ENCODE measurements at places on chromosomes 12 and 14.

DNA sequence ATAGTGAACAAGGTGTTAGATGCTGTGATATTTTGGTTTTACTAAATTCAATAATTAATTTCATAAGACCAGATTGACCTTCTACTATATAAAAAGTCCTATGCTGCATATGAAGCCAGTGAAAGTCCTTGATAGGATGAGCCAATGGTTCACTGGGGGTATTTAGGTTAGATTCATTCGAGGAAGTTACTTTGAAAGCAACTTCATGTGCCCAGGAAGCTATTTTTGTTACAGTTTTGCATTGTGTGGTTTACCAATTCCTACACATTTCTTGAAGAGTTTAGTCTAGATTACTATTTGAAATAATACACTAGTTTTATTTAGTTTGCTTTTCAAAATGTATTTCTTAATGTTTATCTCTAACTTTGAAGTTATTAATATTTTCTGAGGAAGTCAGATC is 58.5 kb upstream of the RMST start:
- no peak for DNase-seq

DNA sequence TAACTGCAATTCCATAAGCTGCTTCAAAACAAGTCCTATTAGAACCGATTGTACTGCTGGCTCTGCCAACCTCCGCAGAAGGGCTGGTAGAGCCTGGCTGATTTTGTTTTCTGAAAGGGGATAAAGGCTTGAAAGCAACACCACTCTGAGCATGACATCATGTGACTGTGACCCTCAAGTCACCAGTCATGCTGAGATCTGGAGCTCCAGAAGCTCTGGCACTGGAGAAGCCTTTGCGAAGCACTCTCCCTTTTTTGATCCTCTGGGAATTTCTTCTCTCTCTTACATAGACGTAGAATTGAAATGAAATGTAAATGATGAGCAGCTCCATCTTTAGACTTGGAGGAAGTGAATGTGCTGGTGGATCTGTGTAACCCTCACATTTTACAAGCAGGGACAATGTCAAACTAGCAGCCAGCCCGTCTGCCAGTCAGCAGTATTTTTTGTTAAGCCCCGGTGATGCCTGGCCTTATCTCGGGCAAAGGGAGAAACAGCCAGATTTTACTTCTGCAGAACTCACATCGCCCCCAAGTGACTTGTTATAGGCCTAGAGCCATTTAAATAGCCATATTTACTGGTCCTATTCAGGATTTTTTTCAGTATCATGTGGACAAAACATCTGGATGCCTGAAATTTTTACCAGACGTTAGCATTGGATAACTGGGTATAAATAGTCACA is 112.1 kb upstream of the NPAS3 start:
- peak; percentile 61 for DNase-seq

- no peak for DNase-seq
Observed at GRCh38 chr14:24996930-24997725, 52.8 kb downstream of the STXBP6 start.

DNA sequence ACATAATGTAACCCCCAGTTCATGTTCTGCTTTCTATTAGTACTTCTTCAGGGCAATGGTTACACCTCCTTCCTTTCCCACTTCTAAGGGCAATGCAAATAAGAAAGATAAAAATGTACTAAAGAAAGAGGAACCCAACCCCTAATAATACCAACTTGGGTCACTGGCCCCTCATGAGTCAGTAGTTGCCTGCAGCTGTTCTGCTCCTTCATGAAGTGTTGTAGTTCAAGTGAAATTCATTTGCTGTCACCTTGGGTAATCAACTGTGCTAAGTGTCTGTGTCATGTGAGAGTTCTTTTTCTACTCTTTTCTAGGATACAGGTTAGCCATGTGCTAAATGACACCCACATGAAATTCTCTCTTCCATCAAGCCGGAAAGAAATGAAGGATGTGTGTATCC is 91.8 kb downstream of the PLXNC1 start:
- no peak for DNase-seq

- no peak for DNase-seq
Observed at GRCh38 chr14:93921001-93921806, 5.9 kb upstream of the FAM181A start.

All from GM23338 (cell line).